Effector memory CD4-positive, alpha-beta T cell (primary cell): ENCODE measurements at places on chromosomes 12 and 14.

DNA sequence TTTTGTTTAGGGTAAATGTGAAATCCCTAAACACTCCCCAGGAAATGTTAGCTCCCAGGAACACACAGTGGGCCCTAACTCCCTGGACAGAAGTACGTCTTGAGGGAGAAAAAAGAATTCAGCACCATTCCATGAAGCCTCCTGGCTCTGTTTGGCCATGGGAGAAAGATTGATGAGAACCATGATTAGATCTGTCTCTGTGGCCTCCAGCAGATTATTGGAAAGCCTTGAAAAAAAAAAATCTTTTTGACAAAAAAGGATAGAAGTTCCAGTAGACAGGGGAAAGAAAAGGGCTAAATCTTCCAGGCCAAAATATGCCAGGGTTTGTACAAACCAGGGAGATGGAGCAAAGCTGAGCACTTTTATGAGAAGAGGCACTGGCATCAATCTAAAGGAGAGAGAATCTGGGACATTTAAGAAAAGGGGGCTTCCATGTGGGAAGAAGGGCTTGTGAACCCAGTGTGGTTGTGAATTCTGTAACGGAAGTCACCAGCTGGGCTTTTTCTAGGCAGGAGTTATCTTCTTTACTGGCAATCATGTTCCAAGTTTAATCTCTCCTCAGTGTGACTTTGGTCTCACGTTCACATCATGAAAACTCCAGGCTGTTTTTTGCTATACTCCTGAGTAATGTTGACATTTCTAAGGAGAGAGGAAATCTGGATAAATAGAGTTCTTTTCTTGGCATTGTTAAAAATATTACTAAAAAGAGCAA lies 426.7 kb downstream of the RAD51B start:
- no peak for DNase-seq

GRCh38 chr12:18057051-18057450 lies 32.9 kb downstream of the RERGL start:
- no peak for DNase-seq

- no peak for DNase-seq
Measured at GRCh38 chr12:118183711-118184110, 47.8 kb downstream of the PEBP1 start.

GRCh38 chr14:24081739-24082211 lies 10.4 kb downstream of the CPNE6 start:
- no peak for DNase-seq

DNA sequence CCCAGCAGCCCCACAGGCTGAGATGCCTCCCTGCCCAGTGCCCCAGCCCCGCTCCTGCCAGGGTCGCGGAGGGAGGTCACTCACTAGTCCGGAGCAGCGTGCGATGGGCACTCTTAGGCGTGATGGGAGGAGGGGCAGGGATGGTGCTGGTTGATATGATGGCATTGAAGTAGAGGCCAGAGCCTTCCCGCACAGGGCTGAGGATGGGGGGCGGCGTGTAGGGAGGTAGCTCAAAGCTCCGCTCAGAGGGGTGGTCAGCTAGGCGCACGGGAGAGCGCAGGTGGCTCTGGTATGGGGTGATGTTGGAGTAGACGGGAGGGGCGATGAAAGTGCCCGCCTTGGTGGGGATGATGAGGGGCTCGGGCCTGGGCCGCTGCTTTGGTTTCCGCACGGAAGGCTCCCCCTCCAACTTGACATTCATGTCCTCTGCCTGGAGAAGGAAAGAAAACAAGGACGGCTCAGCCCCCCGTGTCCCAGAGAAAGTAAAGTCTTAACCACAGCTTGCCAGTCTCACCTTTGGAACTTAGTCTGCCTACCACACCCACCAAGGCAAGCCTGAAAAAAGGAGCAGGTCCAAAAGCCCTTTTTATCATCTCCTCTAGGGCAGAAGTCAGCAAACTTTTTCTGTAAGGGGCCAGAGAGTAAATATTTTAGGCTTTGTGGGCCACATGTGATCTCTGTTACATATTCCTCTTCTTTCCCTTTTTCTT lies 15.5 kb upstream of the PNMA1 start:
- DNase-seq, result no peak

GRCh38 chr12:64042911-64043310 lies 179.2 kb downstream of the KICS2 start:
- no peak for DNase-seq

DNA sequence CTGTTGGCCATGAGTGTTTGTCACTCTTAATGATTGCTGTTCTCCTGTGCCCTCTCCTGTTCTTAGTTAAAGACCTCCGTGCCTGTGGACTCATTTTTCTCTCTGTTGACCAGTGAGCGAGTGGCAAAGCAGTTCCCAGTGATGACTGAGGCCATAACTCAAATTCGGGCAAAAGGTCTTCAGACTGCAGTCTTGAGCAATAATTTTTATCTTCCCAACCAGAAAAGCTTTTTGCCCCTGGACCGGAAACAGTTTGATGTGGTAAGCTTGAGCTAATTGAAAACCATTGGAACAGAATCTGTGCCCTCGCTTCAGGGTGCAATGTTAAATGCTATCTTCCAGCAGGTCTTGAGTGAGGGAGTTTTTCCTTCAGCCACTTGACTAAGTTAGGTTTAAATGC lies 19.8 kb downstream of the ACAD10 start:
- DNase-seq, result no peak
